ENCODE measurements at places on chromosomes 16 and 17.

DNA sequence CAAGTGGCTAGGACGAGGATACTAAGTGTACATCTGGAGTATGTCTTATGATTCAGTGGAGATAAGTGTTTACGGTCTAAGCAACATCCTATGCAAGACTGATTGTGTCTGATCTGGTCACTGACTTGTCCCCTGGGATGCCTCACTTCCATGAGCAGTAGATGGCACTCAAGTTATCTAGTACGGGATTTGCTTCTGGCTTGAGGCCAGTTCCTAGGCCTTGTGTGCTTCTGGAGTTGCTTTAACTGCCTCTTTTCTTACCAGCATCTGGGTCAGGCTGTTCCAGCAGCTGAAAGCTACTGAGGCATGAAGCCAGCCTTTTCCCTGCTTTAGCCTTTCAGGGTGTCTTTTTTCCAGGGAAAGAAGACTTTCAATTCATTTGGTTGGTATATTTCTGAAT is 23.0 kb downstream of the SUPT6H start:
- DNase-seq: no peak

- DNase-seq: peak; percentile 63
Measured at GRCh38 chr17:3935140-3935542, 18.9 kb upstream of the P2RX1 start.

GRCh38 chr16:30761427-30761927 is 385 bp downstream of the CFAP119 start:
- no peak for DNase-seq

DNA sequence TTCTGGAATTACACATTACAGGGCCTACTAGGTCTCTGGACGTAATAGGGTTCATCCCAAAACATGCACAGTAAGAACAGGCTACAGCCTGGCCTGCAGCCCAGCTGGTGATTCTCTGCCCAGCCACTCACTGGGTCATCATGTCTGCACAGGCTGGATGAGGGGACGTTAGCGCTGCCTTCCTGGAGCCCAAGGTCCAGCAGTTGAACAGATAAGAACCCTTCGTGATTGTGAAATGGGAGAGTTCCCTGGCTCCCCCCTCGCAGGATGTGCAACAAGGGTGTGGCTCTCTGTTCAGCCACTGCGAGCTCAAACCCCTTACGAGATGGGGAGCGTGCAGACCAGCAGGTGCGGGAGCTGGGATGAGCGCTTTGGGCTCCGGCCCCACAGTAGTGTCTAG is 200.0 kb upstream of the CDH5 start:
- DNase-seq: no peak

- DNase-seq: peak; percentile 58
Measured at GRCh38 chr16:4200000-4200780, 41.7 kb downstream of the SRL start.

- DNase-seq: peak; percentile 70
Measured at GRCh38 chr16:30958175-30959079, 873 bp downstream of the SETD1A start.

GRCh38 chr17:16314189-16314588 is 39.1 kb downstream of the CENPV start:
- DNase-seq: no peak

DNA sequence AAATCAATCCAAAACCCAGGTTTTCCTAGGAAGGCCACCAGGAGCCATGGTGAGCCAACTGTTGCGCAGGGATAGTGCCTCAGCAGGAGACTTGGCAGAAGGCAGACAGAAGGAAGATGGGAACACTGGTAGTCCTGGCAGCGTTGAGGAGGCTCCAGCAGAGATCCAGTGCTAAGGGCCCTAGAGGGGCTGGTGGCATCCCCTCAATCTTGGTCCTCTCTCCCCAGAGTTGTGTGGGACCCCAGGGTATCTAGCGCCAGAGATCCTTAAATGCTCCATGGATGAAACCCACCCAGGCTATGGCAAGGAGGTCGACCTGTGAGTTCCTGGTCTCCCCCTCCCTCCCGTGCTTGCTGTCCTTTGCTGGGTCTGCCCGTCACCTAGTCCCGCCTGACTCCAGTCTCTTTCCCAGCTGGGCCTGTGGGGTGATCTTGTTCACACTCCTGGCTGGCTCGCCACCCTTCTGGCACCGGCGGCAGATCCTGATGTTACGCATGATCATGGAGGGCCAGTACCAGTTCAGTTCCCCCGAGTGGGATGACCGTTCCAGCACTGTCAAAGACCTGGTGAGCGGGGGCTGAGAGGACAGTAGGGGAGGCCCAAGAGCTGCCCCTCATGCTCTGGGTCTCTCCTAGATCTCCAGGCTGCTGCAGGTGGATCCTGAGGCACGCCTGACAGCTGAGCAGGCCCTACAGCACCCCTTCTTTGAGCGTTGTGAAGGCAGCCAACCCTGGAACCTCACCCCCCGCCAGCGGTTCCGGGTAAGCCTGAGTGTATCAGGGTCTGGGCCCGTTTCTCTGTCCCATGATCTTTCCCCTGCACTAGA is 5.7 kb downstream of the CFAP119 start:
- DNase-seq: no peak

GRCh38 chr17:18891541-18891940 is 33.6 kb downstream of the PRPSAP2 start:
- DNase-seq: no peak

- no peak for DNase-seq
Measured at GRCh38 chr16:85529489-85530369, 83.4 kb upstream of the GSE1 start.

- no peak for DNase-seq
Measured at GRCh38 chr16:4321286-4322120, 5.6 kb downstream of the GLIS2 start.

Measured in liver (tissue), 10 donors.